ENCODE measurements at places on chromosomes 7 and 10.
A peak's percentile ranks its signal among the peaks of the same experiment; 100 is the strongest.

DNA sequence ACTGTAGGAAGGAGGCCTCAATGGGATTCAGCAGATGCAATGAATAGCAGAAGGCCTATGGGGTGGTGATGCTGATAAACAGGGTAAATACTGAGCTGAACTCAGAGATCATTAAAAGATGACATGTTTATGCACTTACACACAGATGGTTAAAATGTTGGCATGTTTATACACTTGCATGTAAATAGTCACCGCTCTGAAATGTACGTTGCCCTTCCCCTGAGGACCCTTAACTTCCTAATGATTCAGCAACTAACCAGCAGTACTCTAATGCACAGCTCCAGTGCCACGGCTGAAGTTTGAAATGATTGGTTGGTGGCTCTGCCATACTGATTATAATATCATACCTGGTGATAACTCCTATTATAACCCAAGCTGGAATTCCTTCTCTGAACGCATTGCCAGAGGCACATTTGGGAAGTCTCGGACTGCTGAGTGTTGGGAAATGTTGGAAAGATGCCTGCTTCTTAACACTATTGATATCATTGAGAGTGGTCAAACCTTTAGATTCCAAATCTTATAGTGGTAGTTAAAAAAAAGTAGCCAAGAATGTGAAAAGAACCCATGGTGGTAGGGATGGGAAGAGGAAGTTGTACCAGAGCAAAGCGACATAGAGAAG lies 3.7 kb upstream of the CAV1 start:
- DNase-seq = no peak

DNA sequence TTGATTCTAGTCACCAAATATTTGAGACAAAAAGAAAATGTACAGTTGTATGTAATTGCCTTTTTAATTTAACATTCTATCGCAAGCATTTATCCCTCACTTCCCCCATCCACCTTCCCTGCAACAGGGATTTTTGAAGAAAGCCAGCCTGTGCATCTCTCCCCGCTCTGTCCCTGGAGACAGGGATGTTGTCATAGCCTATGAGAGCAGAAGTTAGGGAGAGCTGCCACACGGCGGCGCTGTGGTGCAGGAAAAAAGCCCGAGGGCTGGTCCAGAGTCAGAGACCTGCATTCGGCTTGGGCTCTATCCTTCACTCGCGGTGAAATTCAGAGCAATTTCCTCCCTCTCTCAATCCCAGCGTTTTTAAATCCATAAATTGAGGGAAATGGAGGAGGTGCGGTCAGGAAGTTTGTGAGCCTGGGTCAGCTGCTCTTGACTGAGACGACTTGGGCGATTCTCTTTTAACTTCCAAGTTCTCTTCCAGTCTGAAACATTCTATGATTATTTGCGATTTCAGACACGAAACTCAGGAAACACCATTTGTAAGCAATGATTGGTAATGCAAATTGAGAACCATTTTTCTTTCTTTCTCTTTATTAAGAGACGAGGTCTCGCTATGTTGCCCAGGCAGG lies 17.5 kb downstream of the HKDC1 start:
- DNase-seq = peak; percentile 68

DNA sequence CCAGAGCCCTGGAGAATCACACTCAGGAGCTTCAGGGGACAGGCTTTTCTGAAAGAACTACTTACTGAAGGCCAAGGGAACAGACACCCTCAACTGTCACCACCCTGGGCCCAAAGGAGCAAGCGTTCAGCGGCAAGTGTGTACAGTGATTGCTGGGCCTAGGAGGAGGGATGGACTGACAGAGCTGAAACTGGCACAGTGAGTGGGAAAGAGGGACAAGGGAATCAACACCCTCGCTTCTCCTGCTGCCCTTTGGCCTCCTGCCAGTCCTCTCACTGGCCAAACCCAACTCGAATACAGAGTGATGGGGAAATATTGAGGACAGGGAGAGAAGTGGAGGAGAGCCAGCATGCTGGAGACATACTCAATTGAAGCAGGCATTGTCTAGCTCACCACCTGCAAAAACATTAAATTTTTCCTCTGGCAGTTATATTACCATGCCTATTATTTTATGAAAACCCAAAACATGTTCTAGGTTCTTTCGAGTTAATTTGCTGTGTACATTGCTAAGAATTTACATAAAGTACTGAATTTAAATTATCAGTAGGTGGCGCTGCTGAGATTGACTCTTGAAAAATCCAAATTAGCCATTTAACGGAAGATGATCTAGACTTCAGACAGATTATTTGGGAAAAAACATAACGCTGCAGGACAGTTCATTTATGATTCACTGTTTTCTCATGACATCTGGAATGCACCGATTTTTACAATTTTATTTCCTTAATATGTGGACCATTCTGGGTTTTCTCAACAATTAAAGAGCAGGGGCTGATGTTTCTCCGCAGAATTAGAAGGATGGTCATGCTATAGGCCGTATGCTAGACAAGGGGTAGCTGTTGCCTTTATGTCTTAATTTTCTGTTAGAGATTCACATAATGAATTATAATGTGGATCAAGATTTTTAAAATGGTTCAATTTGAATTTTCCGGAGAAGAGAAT lies 14.7 kb upstream of the TMEM236 start:
- DNase-seq = peak; percentile 64

DNA sequence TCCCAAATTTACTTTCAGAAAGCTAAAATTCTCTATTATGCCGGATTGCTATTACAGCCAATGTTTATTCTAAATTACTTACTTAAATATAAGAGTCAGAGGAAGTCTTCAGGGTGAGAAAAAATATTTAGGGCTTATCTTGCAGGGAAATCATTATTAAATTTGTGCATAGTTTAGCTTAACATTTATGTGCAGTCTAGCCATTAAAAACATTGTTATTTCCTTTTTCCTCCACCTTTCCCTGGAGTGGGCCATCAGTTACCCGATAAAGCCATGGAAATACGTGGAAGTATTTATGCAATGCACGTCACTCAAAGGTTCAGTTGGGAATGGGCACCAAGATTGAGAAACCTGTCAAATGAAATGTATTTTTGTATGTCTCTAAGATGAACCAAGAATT lies 9.5 kb upstream of the TAS2R60 start:
- no peak for DNase-seq

DNA sequence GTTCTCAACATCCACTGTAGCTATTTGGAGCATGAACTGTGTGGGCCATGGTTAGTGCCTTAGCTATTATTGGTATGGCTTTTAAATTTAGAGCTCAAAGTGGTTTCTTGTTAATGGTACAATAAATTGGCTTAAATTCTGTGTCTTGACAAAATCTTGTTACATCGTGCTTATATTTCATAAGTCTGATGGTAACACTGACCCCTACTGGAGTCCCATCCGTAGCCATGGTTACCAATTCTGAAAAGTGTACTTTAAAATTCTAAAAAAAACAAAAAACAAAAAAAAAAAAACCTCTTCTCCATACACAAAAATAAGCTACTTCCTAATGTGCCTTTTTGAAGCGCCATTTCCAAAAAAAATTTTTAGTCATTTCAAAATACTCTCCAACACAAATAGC lies 6.4 kb upstream of the RPP30 start:
- DNase-seq = no peak

- no peak for DNase-seq
These were observed 37.6 kb downstream of the PRF1 start for GRCh38 chr10:70564901-70565351.

GRCh38 chr7:29988424-29989256 lies 961 bp downstream of the SCRN1 start:
- DNase-seq = peak; percentile 44

- no peak for DNase-seq
These were observed 233.1 kb downstream of the PARD3 start for GRCh38 chr10:34581801-34582532.

DNA sequence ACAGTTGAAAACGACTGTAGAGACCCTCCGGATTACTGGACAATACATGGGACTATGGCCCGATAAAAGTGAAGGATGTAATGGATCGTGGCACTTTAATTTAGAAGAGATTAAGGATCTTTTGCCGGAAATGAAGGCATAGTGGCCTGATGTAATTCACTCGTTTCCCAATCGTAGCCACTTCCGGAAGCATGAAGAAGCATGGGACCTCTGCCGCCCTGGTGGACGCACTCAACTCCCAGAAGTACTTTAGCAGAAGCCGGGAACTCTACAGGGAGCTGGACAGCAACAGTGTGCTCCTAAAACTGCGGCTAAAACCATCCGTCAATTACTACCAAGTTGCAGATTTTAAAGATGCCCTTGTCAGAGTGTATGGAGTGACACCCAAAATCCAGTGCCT lies 59.6 kb upstream of the NUPR2 start:
- no peak for DNase-seq
